Astrocyte of the hippocampus (primary cell): ENCODE measurements at places on chromosomes 2 and 18.
A peak's percentile ranks its signal among the peaks of the same experiment; 100 is the strongest.

DNA sequence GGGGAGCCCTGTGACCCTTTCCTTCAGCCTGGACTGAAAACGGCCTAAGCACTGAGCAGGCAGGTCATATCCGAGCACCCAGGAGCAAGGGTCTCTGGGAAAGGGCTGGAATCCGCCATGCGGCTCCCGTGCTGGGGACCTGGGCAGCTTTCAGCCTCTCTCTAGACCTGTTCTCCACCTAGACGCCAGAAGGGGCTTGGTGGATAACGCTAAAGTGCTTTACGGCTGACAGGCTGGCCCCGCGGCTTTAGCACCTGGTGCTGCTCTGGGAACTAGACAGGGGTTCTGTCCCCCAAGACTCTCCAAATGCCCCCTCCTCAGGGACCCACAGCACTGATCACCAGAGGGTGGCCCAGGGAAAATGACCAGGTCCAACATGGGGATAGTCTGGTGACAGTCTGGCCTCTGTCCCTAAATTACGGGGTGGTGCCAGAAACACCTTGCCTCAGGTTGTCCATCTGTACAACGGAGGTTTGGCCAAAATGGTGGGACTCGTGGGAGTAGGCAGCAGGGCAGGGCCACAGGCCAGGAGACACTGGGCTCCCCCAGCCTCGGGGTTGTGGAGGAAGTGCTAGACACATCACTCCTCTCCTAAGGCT lies 13.0 kb downstream of the SDC1 start:
- DNase-seq: no peak

- DNase-seq: no peak
Observed at GRCh38 chr2:215215637-215216036, 77.2 kb upstream of the ABCA12 start.

- DNase-seq: no peak
Observed at GRCh38 chr2:71661782-71662181, 208.4 kb downstream of the DYSF start.

DNA sequence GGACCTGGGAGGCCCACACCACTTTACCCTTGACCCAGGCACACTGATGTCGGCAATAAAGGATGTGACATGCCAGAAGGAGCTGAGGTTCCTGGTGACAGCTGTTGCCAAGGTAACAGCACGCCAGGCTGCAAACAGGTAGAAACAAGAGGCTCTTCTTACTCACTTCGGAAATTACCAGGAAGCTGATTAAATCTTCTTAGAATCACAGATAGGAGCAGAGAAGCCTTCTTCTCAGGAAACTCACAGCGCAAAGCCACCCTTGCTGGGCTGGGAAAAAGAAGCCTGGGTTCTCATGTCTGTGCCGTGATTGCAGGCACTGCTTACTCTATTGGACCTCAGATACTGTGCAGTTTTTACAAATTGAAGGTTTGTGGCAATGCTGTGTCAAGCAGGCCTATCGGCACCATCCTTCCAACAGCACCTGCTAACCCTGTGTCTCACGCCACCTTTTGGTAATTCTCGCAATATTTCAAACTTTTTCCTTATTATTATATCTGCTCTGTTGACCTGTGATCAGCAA lies 61.0 kb upstream of the TAF1B start:
- DNase-seq: no peak

DNA sequence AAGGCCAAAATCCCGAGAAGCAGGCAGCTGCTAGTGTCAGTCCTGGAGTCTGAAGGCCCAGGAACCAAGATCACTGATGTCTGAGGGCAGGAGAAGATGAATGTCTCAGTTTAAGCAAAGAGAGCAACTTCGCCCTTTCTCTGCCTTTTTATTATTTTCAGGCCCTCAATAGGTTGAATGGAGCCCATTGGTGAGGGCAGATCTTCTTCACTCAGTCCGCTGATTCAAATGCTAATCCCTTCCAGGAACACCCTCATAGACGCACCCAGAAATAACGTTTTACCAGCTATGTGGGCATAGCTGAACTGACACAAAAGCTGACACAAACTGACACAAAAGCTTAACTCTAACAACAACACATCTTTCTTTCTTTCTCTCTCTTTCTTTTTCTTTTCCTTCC lies 78.0 kb upstream of the KCNJ3 start:
- DNase-seq: no peak

DNA sequence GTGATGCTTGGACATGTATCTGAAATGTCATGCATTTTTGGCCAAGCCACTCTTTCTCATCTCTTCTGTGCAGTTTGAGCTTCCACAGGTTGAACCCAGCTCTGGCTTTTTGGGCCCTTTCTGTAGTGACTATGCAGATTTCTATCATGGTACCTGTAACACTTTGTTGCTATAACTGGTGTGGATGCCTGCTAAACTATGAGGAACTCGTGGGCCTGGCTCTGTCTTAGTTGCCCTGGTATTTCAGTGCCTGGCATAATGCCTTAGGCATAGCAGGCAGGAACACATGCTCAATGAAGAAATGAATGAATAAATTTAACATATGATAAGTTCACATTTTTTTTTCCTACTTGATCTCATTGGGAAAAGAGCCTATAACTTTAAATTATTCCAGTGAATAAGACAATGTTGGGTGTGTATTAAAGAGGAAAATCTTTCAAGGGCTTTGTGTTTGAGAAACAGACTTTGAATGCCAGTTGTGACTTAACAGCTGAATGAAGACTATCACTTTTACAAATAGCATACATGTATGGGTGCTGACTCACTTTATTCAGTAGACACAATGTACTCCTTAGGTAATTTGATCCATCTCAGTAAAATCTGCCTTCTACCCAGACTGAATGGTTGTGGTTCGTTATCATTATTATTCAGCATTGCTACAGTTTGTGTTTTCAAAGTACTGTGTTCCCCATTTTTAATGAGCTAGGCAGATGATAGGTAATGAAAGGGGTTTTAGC lies 86.4 kb upstream of the MAP4K3 start:
- DNase-seq: peak; percentile 90

DNA sequence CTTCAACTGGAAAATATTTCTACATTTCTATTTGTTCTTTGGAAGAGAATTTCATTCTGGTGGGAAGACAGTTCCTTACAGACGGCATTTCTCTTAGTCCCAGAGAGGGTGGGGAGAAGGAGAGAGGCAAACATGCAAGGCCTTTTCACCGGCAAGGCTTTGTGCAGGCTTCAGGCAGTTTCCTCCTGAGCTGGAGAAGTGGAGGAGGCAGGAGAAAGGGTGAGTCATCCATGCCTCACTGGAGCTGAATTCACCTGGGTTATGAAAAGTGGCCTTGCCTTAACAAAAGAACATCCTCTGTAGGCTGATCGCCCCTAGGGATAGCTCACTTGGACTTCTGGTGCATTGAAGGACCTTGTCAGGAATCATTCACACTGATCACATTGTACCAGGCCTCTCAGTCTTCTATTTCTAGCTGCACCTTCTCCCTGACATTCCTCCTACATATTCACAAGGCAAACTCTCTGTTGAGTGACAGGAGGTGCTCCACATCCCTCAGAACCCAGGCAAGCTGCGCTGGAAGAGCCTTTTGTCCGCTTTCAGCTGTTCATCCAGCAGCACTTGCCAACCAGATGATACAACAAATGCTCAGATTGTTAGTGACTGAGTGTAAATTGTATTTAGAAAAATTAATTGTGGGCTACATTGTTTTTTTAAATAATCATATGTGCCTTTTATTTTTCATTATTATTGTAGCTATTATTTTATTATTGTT lies 796.1 kb downstream of the DCDC2C start:
- no peak for DNase-seq

- DNase-seq: no peak
Observed at GRCh38 chr18:22650247-22650646, 232.5 kb upstream of the CTAGE1 start.

DNA sequence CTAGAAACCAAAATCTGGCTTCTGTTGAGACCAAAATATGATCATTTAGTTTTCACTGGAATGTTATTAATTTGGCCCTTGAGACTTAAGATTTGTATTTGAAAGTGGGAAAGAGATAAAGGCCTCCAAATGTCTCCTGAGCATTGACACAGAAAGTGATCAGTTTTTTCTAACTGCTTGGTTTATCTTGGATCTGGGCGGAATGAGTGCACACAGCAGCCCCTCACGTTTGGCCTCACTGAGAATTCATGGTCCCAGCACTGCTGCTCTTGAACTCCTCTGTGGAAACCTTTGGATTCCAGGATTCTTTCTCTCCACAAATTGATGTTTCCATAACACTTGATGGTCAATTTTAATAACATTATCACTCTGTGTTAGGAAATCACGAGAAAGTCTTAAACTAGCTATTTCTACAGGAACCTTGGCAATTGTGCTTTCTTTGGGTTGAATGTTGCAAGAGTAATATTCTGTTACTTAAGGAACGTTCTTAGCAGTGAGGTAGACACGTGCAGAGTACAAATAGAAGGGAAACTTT lies 180.3 kb upstream of the BCL2L11 start:
- no peak for DNase-seq

GRCh38 chr2:239630618-239631286 lies 229.9 kb upstream of the HDAC4 start:
- DNase-seq: peak; percentile 87
